ENCODE measurements at places on chromosomes 2 and 18. TPM values are rescaled to one million over a fixed set of nuclear protein-coding genes. Genes with fewer than 3 reads are reported as not detected.

The GKN1 gene
- not detected for total RNA-seq

The UGT1A1 gene
- total RNA-seq: not detected

The CDH19 gene
- total RNA-seq: 69.6 TPM

The AQP12A gene
- not detected for total RNA-seq

DNA sequence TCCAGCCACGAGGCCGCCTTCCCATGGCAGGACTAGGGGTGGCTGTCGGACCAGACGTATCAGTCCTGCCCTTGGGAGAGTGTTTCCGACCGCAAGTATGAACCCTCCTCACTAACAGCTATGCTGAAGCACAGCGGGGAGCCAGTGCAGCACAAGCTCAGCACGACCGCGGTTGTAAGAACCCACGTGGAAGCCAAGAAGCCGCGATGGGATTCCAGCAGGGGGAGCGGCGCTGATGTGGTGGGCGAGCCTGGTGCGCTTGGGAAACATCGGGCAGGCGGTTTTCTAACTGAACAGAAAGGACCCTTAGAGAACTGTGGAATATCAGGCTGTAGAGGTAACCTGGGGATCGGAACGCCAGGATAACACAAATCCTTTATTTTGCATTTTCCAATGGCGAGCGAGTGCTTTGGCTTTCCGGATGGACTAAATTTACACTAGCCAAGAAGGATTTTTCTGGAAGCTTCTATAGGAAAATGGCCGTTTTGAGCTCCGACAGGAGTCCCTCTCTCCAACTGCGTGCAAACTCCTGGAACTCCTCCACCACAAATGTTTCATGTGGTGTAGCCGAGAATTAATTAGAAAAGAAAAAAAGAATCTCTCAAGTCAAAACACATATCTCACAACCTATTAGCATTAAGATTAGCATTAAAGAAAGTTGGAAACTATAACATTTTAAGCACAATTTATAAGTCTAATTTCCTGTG, 132.0 kb upstream of the MYCN start:
- H3K27ac ChIP-seq: no peak overlapping the region
- no peaks in the 10 kb centered on the region for H3K36me3 ChIP-seq
- H3K27me3 ChIP-seq: no peaks in the 10 kb centered on the region
- no peak overlapping the region for H3K4me3 ChIP-seq
- no peaks in the 10 kb centered on the region for H3K4me1 ChIP-seq
- no peak for DNase-seq

GRCh38 chr2:226310146-226310545, 489.5 kb downstream of the IRS1 start:
- H3K27me3 ChIP-seq: no peaks in the 10 kb centered on the region
- H3K27ac ChIP-seq: no peak overlapping the region
- no peak for DNase-seq
- no peak overlapping the region for H3K4me3 ChIP-seq
- H3K4me1 ChIP-seq: peaks cover 20% of the 10 kb centered on the region

DNA sequence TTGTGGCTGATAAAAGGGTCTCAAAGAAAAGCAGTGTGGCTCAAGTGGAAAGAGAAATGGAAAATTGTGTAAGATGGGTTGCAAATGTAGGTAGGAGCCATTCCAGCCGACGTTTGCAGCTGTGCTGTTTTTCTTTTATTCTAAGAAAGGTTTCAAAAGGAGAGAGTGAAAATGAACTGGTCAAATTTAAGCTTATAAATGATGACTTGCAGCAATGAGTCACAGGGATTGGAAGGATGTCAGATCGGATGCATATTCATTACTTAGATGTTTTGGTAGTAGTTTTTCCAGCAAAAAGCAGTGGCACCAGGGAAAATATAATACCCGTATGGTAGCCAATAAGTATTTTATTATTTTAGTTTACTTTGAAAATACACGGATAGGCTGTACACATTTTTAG, 79.1 kb downstream of the LRRTM4 start:
- no peak for DNase-seq
- H3K4me1 ChIP-seq: no peaks in the 10 kb centered on the region
- H3K36me3 ChIP-seq: no peaks in the 10 kb centered on the region
- H3K27me3 ChIP-seq: no peaks in the 10 kb centered on the region
- H3K4me3 ChIP-seq: no peak overlapping the region

DNA sequence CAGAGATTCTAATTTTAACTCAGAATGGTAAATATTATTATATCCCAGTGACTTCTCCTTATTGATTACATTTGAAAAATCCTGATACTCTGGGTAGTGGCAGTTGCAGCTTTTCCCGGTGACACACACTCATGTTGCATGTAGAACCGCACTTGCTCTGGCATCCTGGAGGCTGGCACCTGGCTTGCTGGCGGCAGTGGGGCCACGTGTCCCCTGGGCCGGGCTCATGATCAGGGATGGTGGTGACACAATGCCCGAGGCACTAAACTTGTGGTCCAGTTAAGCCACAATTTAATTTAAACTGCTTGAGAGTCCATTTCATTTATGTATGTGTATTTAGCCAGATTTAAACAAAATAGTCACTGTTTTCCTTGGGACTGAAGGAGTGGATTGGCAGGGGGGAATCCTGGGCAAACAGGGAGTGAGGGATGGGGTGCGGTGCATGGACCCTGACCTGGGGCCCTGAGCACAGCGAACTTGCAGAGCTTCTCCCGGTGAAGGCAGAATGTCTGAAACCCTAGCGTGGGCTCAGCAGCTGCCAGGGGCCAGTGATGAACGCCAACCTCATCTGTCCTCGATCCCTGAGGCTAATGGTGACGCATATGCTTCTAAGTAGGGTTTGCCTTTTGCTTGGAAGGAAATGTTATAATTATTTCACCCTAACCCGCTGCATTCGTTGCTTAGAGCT, 50.0 kb downstream of the KCNG2 start:
- no peak for DNase-seq
- no peaks in the 10 kb centered on the region for H3K27me3 ChIP-seq
- no peak overlapping the region for H3K27ac ChIP-seq

DNA sequence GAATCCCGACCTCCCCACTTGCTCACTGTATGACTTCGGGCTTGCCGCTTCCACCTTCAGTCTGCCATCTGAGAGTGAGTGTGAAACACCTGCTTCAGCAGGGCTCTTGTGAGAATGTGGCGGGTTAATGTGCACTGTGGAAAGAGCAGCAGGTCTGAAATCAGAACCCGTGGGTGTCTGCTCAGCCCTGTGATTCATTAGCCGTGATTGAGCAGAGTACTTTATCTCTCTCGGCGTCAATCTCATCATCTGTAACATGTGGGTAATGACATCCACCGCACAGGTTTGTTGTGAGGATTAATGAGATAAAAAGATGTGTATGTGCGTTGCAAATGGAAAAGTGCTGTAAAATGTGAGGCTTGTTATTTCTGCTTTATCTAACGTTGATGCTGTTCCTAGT, 128.6 kb downstream of the LRATD1 start:
- H3K27ac ChIP-seq: no peak overlapping the region
- no peak overlapping the region for H3K4me3 ChIP-seq
- H3K4me1 ChIP-seq: no peaks in the 10 kb centered on the region
- H3K27me3 ChIP-seq: no peaks in the 10 kb centered on the region
- H3K36me3 ChIP-seq: no peaks in the 10 kb centered on the region

DNA sequence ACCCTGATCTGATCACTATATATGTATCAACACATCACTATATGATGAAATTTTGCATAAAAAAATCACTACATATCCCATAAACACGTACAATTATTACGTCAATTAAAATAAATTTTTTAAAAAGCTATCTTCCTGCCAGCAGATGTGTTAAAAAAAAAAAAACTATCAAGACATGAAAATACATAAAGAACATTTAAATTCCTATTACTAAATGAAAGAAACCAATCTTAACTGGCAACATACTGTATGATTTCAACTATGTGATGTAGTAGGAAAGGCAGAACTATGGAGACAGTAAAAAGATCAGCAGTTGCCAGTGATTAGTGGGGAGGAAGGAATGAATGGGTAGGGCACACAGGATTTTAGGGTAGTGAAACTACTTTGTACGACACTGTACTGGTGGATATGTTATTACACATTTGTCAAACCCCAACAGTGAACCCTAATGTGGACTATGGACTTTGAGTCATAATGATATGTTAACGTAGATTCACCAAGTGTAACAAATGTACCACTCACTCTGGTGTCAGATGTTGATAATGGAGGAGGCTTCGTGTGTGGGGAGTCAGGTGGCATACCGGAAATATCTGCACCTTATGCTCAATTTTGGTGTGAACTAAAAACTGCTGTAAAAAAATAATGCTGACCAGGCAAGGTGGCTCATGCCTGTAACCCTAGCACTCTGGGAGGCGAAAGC, 27.4 kb downstream of the USP34 start:
- H3K4me3 ChIP-seq: no peak overlapping the region
- no peak for DNase-seq
- no peak overlapping the region for H3K27ac ChIP-seq
- H3K4me1 ChIP-seq: peaks cover 33% of the 10 kb centered on the region

The SERPINB10 gene
- total RNA-seq: not detected

The CFAP53 gene
- not detected for total RNA-seq

GRCh38 chr2:73701968-73702665, 35.0 kb downstream of the TPRKB start:
- no peak overlapping the region for H3K4me3 ChIP-seq
- no peaks in the 10 kb centered on the region for H3K27me3 ChIP-seq
- H3K36me3 ChIP-seq: no peaks in the 10 kb centered on the region

DNA sequence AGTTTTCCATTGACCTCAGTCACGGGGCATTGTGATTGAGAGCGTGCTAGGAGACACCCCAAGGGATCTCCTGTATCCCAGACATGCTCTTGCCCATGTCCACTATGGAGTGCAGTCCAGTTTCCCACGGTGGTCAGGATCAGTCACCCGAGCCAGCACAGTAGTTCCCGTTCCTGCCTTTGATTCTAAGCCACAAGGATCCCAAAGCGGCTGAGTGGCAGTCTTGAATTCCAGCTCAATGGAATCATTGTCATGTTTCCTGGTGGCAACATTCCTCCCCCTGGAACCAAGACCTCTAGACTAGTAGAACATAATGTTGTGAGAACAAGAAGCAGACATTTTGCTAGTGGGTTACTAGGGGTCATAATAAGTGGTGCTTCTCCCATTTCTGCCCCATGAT, 154.3 kb downstream of the SEPTIN10 start:
- H3K4me1 ChIP-seq: no peaks in the 10 kb centered on the region
- H3K27me3 ChIP-seq: no peaks in the 10 kb centered on the region
- H3K36me3 ChIP-seq: no peaks in the 10 kb centered on the region
- H3K4me3 ChIP-seq: no peak overlapping the region
- H3K27ac ChIP-seq: no peak overlapping the region

DNA sequence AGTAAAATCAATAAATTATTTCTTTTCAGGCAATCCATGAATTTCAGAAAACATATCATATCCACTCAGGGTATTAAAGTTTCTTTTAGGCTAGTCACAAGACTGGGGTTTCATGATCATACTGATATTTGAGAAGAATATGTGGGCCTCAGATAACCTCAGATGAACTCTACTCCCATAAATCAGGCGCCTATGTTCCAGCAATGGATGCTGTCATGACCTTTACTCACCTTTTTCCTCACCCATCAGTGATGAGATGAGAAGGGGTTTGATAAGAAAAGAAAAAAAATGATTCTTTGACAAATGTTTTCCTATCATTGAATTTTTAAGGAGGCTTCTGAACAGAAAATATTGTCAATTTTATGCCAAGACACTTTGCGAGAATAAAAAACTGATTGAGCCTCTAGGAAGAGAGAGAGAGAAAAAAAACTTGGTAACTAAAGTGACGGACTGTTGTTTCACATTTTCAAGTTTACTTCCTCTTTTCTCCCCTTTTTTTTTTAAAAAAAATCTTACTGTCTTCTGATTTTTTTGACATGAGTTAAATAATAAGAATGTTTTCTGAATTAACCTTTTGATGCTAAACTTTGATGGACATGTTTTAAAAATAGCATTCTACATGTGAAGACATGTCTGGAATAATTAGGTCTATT, 309.1 kb upstream of the MAP2 start:
- H3K36me3 ChIP-seq: no peaks in the 10 kb centered on the region
- H3K4me3 ChIP-seq: no peak overlapping the region
- H3K4me1 ChIP-seq: no peaks in the 10 kb centered on the region
- H3K27ac ChIP-seq: no peak overlapping the region

The PARD3B gene
- 64.0 TPM for total RNA-seq

DNA sequence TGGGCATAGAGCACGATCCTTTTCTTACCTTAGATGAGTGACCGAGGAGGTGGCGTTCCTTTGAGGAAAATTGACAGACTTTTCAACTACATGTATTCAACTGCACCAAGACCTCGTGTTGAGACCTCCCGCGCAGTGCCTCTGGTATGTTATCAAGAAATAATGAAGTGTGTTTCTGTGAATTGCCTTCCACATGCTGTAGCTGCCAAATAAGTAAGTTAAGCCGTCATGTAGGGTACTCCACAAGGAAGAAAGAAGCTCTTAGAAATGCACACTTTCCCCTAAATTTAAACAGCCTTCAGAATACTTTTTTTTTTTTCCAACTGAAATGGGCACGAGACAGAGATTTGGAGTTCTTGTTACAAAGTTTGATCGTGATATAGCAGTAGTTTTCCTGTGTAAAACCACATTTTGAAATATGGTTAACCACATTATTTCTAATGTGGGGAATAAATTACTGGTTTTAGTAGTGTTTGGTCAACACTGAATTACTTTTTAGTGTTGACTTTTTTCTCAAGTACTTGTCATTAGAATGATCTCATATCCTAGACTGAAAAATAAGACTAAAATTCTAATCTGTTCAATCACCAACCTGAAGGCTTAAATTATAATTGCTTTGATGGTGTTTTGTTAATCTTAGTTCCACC, 30.5 kb downstream of the PDK1 start:
- peaks cover 32% of the 10 kb centered on the region for H3K36me3 ChIP-seq
- H3K4me1 ChIP-seq: no peaks in the 10 kb centered on the region
- DNase-seq: no peak
- H3K4me3 ChIP-seq: no peak overlapping the region
